ENCODE measurements at places on chromosomes 16 and 17.

DNA sequence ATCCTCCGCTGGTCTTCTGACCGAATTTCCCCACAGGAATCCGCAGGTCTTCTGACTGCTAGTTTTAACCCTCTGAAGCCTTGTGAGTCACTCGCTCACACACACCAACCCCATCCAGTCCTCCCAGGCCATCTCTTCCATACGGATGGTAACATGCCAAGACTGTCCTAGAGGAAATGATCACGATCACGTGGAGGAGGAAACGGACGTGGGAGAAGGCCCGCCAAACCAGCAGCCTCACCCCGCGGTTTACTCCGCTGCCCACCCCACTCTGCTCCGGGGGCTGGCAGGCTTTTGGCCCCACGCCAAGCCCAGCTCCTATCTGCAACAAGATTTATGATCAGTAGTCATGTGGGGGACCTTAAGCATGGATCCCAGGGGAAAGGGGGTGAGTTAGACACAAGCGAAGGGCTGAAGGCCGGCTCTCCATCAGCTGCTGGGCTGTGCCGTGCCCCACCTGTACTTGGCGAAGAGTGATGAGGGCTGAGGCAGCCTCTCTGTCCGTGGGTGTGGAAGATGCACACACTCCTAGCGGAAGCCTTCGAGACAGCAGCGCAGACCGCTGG is 1.5 kb upstream of the FAAP100 start:
- DNase-seq = peak; percentile 83

- no peak for DNase-seq
Measured at GRCh38 chr17:70699408-70699807, 530.1 kb downstream of the KCNJ2 start.

GRCh38 chr17:70100983-70101382 is 26.0 kb downstream of the KCNJ16 start:
- DNase-seq = no peak

DNA sequence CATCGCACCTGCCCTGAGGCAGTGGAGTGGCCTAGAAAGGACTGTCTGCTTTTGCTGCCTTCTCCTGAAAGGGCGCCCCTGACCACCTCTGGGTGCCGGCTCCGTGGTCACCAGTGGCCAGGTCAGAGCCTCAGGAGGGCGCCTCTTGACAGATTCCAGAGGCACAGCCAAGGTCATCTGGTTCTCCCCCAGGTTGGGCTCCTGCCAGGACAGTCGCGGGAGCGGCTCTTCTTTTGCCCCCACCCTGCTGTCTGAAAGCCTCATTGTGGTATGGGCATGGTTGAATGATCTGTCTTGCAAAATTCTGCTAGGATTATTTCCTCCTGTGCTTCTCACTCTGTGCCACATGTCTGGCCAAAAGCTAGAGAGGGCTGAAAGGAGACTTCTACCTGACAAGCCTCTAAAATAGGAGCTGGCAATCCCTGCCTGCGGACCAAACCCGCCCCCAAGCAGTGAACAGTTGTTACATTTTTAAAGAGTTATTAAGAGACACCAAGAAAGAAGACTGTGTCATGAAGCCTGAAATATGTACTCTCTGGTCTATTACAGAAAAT is 82.8 kb downstream of the SNX29 start:
- no peak for DNase-seq

Measured in kidney (tissue), 22 donors.